Skeletal muscle tissue (tissue), 5 donors: ENCODE measurements at places on chromosomes 12 and 14. TPM values are rescaled to one million over a fixed set of nuclear protein-coding genes. Genes with fewer than 3 reads are reported as not detected.

CPNE6 gene
- not detected for total RNA-seq

POLE gene
- 32.9 TPM for total RNA-seq

MUCL1 gene
- not detected for total RNA-seq

ALDH1L2 gene
- 6.3 TPM for total RNA-seq

HSPA2 gene
- 11.0 TPM for total RNA-seq

KRR1 gene
- total RNA-seq = 8.9 TPM

PIP4P1 gene
- total RNA-seq = 13.0 TPM

ADSS1 gene
- 89.8 TPM for total RNA-seq

MSI1 gene
- total RNA-seq = 1.0 TPM

PAH gene
- total RNA-seq = not detected

PRKAG1 gene
- total RNA-seq = 41.8 TPM

RNFT2 gene
- 1.0 TPM for total RNA-seq

CATSPERB gene
- 2.1 TPM for total RNA-seq

RTN1 gene
- 2.6 TPM for total RNA-seq

GNB3 gene
- 3.7 TPM for total RNA-seq

ZNF384 gene
- 8.4 TPM for total RNA-seq

ACAD10 gene
- 18.3 TPM for total RNA-seq
